Dermis microvascular lymphatic vessel endothelial cell (primary cell): ENCODE measurements at places on chromosomes 6 and 20. TPM values are rescaled to one million over a fixed set of nuclear protein-coding genes. Genes with fewer than 3 reads are reported as not detected.

Gene C6orf15
- not detected in 2 replicates for total RNA-seq

Gene NKAIN4
- total RNA-seq: not detected in 2 replicates

GRCh38 chr20:44187054-44187771, at the start of gene JPH2:
TSS of gene JPH2 (minus strand) at chr20:44187188. CDS start at chr20:44186705, 483 bp downstream.
- no peak for DNase-seq

GRCh38 chr6:157716251-157716995, 106.6 kb upstream of the SNX9 start:
- no peak for DNase-seq

GRCh38 chr6:154343473-154344308, 12.9 kb downstream of the IPCEF1 start:
- DNase-seq: no peak

DNA sequence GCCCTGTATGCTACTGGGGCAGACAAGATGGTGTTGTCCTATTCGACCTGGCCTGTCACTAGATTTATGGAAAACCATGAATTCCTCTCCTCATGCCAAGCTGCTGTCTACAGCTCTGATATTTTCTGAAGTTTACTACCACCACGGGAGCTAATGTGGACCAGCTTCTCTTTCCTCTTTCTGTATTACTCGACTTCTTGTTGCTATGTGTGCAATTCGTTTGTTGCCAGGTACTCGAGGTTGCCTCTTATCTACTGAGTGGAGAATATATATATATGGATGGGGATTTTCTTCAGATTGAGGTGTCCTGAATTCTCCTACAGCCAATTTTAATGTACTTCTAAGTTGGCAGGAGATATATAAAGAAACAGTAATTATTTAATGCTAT, 34.7 kb downstream of the MAN1A1 start:
- no peak for DNase-seq

- DNase-seq: no peak
Measured at GRCh38 chr20:61037498-61037897, 214.6 kb upstream of the CDH4 start.

- DNase-seq: no peak
Measured at GRCh38 chr6:13524801-13525508, 37.6 kb upstream of the GFOD1 start.
